ENCODE measurements at places on chromosomes 16 and 17.

DNA sequence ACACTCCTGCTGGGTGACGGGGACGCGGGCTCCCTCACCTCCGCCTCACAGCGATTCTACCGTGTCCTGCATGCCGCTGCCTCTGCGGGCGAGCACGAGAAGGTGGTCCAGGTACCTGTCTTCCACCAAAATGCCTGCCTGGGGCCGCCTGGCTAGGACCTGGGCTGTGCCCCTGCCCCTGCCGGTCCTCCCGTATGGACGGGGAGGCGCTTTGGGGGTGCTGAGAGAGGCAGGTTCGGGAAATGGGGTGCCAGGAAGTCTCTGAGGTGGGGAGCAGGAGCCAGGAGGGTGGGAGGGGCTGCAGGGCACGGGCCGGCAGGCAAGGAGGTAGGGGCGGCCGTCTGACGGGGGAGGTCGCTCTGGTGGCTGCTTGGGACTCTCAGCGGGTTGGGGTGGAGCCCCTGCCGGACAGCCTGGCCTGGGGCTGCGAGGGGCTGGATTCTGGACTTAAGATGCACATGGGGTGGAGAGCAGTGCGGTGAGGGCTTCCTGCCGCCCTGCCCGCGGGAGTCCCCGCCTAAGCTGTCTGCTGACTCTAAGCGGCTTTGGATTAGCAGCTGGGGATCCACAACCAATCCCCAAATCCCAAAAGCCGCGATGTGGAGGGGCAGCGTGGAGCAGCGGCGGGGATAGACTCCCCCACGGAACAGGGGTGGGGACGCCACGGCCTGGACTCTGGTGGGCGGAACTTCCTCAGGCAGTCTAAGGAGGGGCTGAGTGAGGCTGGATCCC is 5.8 kb downstream of the CHTF18 start:
- no peak for DNase-seq

DNA sequence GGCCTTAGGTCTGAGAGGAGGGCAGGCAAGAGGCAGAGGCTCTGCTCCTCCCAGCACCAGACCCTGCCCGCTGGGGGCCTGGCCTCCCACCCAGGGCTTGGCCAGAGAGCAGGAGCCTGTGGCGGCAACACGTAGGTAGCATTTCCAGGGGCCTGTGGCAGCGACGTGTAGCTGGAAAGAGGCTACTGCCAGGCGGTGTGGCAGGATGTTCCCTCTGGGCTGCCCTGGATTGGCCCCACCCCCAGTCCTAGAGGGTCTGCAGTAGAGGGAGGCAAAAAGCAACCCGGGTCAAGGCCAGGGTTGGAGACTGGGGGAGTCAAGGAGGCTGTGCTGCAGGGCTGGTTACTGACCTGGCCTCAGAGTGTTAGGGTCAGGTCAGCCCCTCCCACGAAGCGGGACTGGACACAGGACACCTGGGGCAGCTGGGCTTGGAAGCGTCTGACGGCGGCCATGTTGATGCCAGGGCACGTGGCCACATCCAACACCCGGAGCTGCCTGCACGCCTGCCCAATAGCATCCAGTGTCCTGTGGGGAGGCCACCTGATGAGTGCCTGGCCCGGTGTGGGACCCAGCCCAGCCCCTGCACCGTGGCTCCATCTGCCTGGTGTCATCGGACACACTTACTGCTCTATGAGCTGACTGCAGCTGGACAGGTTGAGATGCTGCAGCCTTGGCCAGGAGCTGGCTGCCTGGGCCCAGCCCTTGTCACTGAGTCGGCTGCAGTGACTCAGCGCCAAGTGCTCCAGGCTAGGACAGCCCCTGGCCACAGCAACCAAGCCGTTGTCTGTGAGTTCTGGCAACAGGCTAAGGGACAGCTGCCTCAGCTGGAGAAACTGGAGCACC is 8.5 kb downstream of the ELMO3 start:
- no peak for DNase-seq

GRCh38 chr17:15490634-15491261 is 23.3 kb upstream of the CDRT4 start:
- no peak for DNase-seq

DNA sequence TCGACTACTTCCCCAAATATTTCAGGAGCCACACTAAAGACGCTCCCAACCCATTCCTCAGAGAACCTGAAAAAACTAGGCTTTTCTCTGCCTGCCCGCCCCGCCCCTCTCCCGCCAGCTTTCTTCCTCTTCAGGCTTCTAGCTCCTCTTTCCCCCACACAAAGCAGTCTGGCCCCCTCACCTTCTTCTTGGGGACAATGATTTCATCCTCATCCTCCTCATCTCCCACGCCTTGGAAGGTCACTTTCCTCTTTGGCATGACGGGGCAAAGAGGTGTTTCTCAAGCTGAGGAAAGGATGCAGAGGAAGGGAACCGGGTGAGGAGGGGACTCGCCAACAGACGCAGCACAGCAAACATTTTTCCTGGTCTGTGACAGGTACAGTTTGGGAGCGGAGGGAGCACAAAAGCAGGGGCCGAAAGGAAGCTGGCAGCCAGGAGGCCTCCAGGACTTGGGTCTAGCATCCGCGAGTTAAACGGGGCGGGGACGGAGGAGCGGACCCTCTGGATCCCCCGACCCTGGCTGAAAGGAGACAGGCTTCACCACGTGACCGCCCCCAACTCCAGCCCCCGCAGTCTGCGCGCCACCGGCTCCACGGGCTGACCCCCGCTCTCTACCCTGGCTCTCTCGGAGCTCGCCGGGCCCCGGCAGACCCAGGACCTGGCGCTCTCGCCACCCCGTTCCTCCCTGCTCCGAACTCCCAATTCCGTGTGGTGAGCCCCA is 525 bp downstream of the CD2BP2 start:
- no peak for DNase-seq

- no peak for DNase-seq
Measured at GRCh38 chr16:8846401-8846932, 22.3 kb downstream of the CARHSP1 start.

DNA sequence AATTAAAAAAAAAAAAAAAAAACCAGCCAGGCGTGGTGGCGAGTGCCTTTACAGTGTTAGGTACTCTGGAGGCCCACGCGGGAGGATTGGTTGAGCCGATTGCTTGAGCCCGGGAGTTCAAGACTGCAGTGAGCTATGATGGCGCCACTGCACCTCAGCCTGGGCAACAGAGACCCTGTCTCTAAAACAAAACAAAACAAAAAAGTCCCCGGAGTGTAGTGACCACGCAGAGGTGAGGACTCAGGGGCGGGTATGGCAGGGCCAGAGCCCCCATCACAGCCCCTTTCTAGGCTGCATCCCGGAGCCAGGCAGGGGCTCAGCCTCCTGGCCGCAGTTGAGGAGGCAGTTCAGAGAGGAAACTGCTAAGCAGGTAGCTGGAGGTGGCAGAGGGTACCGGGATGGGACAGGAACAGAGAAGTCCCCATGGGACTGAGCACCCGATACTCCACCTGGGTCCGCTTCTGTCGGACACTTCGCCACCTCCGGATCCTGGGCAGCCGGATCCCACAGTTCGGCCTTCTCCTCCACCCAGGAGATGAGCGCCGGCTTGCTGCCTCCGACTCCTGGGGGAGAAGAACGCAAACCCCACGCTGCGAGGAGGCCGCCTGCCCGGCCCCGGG is 800 bp downstream of the ZNF747 start:
- no peak for DNase-seq

DNA sequence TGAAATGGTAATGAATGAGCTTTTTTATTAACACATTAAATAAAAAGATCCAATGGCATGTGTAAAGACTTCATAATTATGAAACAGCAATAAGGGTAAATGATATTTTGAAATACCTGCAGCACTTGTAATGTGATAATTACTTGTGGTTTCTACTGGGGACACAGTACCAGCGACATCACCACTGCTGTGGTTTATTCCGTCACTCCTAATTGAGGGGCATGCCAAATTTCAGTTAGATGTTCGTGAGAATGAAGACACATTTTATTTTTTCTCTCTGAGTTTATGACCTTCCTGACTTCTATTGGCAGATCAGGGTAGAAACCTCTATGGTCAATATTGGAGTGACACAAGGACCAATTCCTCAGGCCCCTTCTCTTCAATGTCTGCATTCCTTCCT is 131.9 kb upstream of the XYLT1 start:
- DNase-seq = no peak

DNA sequence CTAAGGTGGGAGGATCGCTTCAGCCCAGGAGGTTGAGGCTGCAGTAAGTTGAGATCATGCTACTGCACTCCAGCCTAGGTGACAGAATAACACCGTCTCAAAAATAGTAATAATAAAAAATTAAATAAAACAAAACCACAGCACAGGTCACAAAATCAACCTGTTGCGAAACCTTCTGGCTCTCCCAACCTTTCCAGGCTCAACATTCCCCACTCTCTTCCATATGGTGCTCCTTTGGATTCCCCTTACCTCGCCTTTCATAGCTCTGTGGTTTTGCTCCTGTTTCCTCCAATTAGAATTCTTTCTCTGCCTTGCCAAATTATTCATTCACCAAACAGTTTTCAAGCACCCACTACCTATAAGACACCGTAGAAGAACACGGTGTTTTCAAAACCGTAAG is 4.7 kb downstream of the ZDHHC7 start:
- no peak for DNase-seq

DNA sequence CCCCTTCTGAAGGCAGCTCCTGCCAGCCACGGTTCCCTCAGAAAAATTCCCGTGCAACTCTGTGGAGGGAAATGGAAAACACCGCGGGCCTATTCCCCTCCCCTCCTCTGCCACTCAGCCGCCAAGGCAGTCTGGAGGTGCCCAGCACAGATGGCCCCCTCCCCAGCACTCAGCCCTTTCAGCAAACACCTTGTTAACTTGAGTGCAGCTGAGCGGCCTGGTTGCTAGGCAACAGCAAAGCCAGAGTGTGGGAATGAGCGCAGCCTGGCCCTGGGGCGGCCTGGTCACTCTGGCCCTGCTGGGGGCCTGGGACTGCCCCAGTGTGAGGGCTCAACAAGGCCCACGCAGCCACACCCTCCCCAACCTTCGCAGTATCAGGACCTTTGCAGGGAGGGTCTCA is 32.8 kb downstream of the CACNA1G start:
- no peak for DNase-seq

DNA sequence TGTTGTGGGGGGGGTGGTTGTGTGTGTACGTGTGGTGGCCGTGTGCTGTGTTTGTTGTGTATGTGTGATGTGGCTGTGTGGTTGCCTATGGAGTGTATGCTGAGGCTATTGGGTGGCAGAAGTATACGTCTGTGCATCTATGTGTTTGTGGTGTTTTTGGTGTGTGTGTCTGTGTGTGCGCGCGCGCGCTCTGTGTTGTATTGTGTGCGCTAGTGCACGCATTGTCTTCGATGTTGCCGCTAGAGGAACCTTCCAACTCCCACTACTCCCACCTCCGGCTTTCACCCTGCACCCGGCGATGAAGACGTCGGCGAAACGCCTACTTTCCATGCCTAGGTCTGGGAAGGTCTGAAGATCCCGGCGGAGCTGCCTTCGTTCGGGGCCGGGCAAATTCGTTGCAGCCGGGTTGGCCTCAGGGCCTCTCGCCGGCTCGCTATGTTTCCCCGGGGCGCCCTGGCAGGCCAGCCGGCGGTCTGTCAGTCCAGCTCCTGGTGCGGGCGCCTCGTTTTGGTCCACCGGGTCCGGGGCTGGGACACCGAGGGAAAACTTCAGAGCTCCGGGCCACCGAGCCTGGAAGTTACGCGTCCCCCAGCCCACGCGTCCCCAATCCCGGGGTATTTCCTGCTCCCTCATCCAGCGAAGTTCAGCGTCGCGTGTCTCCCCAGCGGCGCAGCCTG is 5.2 kb upstream of the DLX4 start:
- no peak for DNase-seq

DNA sequence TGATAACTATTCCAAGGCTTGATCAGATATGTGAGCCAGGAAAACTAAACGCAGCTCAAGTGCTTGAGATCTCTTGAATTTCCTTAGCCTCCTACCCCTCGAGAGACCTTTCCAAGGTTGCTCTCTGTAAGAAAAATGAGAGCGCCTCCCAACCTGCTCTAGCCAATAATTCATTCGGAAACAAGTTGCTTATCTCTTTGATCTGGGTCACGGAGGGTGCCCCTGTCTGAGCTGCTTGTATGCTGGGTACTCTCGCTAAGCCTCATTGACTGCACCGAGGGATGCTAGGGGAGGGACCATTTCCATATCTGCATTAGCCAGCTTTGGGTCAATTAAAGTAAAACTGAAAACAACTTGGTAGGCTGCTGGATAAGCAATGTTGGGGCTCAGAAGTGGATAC is 70.1 kb upstream of the SHISA6 start:
- no peak for DNase-seq

DNA sequence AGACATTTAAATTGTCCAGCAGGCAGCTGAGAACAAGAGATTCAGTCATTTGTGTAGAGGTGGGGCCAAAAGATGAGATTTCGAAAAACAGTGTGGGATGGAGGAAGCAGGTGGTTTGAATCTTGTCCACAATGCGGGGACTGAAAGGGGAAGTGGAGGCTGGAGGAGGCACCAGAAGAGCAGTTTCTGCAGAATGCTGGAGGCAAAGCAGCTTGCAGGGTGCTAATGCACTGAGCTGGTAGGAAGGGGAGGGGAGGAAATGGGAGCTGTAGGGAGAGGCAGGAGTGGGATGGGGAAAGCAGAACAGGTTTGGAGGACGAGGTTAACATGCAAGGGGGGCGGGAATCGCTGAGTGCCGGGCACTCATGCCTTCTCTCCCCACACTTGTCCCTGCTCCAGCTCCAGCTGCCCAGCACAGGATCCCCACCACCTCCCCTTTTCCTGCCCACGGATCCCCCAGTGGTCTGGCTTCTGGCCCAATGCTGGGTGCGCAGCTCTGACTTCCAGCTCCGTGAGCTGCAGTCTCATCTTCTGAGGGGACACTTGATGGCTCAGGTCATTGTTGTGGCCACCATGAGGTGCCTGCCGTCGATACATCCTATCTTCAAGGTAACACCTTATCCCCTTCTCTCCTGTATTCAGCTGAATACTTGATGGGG is 9.4 kb downstream of the C17orf100 start:
- DNase-seq = no peak

DNA sequence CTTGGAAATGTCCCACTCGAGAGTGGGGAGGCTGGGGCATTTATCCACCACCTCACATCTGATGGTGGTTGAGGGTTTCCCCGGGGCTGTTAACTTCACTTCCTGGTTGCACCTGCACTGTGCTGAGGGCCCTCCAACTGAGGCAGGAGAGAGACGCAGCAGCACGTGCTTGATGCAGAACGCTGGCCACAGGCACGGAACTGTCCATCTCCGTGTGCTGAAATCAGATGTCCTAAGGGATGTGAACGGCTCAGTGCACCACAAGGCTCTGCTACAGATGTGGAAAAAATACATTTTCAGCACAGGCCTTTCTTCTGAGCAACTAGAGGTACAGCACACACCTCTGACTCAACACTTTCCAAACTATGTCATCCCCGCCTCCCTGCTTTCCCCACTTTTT is 114.8 kb upstream of the C16orf82 start:
- no peak for DNase-seq

All from stimulated activated CD8-positive, alpha-beta memory T cell treated with anti-CD3 and anti-CD28 coated beads, Interleukin-7, amount 100 ng/mL, for 1 hour (primary cell).